ENCODE measurements at places on chromosomes 2 and 18.

- DNase-seq, result no peak
These were observed 129.3 kb downstream of the PRKCE start for GRCh38 chr2:45780541-45781463.

DNA sequence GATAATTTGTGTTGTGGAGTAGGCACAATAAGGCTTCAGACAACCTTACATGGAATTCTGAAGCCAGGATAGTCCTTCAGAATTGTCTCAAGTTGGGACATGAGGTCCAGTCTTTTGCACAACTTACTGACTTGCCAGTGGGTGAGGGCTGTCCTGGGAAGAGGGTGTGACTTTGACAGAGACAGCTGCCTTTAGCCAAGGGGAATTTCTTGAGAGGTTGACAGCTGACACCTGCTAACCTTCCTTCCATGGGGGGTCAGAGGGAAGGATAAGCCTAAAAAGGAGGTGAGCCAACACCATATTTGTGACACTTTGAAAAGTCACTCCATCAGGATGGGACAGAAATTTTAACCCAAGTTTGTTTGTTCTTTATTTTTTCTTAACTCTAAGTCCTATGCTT is 907.8 kb upstream of the CRIM1 start:
- DNase-seq, result no peak

- DNase-seq, result no peak
These were observed 41.2 kb downstream of the SP100 start for GRCh38 chr2:230457073-230457768.

DNA sequence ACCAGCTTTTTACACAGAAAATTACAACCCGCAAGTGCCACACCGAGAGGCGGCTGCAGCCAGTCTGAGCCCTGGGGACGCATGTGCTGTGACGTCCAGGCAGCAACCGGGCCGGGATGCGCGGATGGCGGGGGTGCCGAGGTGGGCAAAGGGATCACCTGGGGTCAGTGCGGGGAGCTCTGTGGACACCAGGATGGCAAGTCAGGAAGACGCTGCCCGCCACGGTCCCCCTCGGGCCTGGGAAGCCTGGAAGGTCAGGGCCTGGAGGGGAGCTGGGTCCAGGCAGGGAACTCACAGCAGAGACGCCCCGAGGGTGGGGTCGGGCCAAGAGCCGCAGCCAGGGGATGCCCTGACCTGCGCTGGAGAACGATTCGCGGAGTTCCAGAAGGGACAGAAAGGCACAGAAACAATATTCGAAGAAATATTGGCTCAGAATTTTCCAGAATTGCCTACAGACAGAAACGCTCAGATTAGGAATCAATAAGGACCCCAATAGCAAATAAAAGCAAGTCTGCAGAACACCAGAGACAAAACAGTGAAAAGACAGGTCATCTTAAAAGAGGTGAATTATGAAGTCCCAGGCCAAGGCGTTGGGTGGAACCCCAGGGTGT is 11.7 kb upstream of the KIF1A start:
- DNase-seq, result no peak

DNA sequence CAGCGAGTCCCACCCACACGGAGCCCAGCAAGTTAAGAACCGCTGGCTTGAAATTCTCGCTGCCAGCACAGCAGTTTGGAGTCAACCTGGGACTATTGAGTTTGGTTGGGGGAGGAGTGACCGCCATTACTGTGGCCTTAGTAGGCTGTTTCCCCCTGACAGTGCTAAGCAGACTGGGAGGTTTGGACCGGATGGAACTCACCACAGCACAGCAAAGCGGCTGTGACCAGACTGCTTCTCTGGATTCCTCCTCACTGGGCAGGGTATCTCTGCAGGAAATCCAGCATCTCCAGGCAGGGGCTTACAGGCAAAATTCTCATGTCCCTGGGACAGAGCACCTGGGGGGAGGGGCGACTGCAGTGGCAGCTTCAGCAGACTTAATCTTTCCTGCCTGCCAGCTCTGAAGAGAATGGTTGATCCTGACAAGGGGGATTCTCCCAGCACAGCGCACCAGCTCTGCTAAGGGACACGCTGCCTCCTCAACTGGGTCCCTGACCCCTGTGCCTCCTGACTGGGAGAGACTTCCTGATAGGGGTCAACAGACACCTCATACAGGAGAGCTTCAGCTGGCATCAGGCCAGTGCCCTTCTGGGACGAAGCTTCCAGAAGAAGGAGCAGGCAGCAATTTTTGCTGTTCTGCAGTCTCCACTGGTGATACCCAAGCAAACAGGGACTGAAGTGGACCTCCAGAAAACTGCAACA is 425.4 kb downstream of the NYAP2 start:
- DNase-seq, result no peak

- no peak for DNase-seq
These were observed 92.0 kb downstream of the HDAC4 start for GRCh38 chr2:239308661-239309397.

GRCh38 chr2:159716857-159717256 is 4.6 kb downstream of the MARCHF7 start:
- DNase-seq, result no peak

DNA sequence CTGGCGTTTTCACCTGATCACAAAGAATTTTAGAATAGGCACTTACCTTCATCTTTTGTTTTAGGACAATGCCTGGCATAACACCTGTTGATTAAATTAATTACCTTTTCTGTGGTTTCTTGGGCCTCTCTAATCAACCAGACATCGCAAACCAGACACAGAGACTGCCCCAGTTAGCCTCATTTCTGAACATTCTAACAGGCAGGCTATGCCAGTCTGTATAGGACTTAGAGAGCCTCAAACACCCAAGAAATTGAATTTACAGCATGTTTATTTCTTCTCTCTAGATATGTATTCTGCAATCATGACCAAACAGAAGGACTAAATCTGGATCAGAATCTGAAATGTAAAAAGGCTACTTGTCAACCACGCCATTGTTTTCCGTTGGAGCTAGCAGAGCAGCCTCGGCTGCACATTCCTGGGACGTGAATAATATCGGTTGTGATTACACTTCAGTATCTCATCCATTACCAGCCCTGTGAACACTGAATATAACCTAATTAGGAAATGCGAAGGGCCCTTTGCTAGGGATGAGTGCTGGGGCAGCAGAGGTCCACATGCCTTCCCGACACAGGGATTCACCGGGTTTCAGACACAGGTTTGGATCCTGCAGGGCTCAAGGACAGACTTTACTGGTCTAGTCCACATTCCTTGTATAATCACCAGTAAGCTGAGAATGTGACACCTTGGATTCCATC is 17.5 kb upstream of the CDC42EP3 start:
- peak; percentile 65 for DNase-seq

GRCh38 chr2:223047260-223047761 is 4.7 kb upstream of the KCNE4 start:
- no peak for DNase-seq

- DNase-seq, result no peak
These were observed at the start of gene SIX3 for GRCh38 chr2:44941551-44942234. SIX3 (plus strand) TSS chr2:44941702; CDS start chr2:44942105, 403 bp downstream.
